ENCODE measurements at places on chromosomes 3 and 15.

GRCh38 chr3:29301332-29302019, 20.6 kb downstream of the RBMS3 start:
- DNase-seq: no peak

DNA sequence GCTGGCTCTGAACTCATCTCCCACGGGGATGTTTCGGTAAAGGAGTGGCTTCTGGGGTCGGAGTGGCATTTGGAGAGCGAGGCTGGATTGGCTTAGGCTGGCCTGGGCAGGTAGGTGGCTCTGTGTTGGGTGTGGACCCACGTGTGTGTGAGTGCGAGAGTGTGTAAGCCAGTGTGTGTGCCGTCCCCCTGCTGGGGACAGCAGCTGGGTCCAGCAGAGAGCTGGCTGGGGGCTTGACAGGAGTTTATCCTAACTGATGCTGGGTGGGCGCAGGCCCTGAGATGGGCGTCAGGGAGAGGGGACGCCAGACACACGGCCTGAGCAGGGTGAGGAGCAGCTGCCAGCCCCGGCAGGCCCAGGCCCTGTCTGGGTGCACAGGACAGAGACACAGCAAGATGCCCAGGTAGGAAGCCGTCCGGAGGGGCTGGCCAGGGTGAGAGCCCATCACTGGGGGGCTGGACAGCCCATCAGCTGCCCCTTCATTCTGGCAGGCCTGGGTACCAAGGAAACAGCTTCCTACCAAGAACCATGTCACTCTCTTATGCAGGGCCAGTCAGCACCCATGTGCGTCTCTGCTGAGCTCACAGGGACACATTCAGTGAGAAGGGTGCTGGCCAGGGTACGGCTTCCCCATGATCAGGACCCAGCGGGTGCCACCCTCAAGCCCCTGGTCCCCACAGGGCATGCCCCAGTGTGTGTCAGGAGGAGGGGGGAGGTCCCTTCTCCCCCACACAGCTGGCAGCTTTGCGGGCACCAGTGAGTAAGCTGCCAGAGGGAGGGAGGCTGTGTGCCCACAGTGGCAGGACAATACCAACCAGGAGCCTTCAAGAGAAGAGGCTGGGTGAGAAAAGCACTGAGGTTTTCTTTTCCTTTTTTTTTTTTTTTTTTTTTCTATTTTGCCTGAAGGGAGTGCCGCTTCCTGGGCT, 1.1 kb downstream of the PAK6 start:
- DNase-seq: no peak

- DNase-seq: no peak
Observed at GRCh38 chr3:149152420-149152819, 23.0 kb downstream of the HPS3 start.

DNA sequence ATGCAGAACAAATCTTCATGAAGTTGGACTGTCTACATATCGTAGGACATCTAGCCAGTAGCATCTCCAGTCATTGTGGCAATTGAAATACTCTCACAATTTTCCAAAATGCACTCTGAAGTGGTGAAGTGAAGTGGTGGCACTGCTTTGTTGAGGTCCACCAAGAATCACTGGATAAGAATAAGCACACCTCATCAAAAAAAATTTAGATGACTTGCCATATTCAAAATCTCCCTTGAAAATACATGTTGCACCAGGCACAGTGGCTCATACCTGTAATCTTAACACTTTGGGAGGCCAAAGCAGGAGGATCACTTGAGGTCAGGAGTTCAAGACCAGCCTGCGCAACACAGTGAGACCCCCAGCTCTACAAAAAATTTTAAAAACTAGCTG, 12.9 kb downstream of the HACD2 start:
- no peak for DNase-seq

- no peak for DNase-seq
Observed at GRCh38 chr3:126435456-126436315, 40.0 kb downstream of the ZXDC start.

GRCh38 chr3:36832406-36832805, 68.1 kb upstream of the DCLK3 start:
- no peak for DNase-seq

Measured in ACHN (cell line).